ENCODE measurements at places on chromosomes 5 and 9.

DNA sequence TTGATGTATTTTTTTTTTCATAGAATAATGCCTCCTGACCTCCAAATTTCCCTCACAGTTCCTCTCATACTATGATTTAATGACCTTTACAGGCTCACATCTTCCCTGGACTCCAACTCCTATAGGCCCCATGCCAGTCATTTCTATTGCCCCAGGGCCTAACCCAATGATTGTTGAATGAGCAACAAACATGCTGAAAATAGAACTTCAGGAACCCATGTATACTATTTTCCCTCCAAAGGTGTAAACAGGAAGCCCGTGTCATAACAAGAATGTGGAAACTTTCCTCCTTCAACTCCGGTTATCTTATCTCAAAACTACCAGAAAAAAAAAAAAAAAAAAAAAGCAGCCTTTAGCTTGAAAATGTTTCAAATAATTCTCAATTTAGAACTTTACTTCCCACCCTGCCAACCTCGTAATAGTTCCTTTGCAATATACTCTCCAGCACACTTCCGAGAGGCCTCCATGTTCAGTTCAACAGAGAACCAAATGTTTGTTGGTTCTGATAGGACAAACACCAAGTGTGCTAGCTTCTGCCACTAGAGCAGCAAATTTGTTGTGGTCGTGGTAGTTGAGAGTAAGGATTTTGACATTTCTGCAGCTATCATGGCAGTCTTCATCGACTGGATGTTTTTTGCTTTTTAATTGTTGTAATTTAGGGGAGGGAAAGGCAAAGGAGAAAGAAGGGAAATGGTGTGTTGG is 25.8 kb downstream of the TRPM6 start:
- DNase-seq: no peak

GRCh38 chr5:135376961-135377624 is 21.9 kb downstream of the MACROH2A1 start:
- DNase-seq: no peak

DNA sequence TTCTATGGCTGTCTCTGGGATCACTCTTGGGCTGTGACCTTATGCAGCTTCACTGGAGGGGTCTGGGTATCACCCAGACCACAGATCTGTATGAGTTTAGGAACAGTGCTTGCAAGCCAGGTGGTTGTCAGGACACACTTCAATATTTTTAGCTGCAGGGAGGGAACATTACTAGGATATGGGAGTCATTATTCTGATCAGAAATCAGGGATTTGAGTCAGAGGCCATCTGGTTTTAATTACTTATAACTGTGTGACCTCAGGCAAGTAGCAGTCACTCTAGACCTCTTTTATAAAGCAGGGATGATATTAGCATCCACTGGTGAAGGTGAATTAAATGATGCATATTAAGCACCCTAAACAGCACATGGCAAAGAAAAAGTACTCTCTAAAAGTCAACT is 60.1 kb upstream of the NMUR2 start:
- DNase-seq: no peak

DNA sequence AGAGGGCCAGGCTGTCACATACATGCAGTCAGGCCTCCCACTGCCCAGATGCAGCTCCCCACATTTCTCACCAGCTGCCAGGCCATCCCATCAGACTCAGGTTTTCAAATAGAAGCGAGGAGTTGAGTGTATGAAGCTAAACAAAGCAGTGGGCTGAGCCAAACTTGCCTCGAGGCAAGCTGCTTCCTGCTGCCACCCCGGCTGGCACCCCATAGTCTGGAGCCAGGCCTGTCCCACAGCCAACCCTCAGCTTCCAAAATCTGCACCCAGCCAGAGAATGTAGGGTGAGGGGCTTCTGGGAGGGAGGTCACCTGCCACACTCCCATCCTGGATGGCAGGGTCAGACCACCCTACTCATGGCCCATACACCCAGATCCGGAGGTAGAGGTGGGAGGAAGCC is 22.3 kb upstream of the ALDH1B1 start:
- DNase-seq: no peak

- peak; percentile 76 for DNase-seq
These were observed 281.3 kb downstream of the ARRDC3 start for GRCh38 chr5:91101600-91102379.

DNA sequence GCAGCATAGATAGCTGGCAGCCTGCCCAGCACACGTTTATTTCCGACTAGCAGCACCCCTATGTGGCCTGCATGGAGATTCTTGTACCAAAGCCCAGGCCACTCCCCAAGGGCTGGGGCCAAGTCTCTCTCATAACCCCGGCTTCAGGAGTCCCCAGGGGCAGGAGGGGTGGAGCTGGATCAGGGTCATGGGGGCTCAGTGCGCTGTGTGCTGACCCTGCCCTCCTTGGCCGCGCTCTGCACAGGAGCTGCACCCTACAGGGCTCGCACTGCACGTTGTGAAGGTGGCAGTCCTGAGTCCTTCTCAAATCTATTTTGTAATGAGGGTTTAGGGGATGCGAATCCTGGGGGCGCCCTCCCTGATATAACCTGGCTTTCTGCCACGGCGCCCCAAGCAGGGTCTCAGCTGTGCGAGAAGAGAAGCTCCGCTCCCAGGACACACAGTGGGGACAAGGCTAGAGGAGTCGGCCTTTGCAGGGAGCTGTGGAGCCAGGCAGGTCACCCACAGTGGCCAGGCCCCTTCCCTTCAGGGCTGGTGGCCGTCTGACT is 28.6 kb downstream of the NKD2 start:
- no peak for DNase-seq

DNA sequence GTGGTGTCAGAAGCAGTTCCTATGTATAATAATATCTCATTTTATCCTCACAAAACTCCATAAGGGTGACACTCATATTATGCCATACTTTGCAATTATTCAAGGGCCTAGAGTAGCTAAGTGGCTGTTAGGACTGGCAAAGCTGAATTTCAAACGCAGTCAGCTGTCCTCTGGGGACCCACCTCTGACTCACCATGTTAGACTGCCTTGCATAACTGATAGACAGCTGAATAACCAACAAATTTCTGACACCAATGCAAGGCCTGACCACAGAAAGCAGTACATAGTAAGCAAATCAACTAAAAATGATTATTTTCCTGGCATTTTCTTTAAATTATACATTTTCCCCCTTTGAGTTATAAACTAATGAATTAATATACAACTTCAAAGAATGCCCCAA is 251.6 kb upstream of the PTGER4 start:
- peak; percentile 90 for DNase-seq

GRCh38 chr9:128099231-128099931 is 28.1 kb downstream of the PTGES2 start:
- no peak for DNase-seq

- DNase-seq: peak; percentile 34
These were observed 13.6 kb upstream of the LAMC3 start for GRCh38 chr9:130995086-130996011.

DNA sequence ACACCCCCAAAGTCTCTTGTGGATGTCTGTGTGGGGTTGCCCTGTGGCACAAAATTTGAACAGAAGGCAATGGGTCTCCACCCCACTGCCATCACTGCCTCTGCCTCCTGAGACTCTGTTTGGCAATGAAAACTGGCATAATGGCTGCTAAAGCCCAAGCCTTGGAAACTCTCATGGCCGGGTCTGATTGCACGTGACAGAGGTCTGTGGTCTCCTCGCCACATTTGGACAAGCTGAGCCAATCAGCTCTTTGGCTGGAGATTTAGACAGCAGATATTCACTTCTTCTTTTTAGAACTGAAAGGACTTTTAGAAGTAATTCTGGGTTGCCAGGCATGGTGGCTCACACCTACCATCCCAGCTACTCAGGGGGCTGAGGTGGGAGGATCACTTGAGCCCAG is 5.5 kb downstream of the GGTA1 start:
- no peak for DNase-seq

- peak; percentile 80 for DNase-seq
These were observed 505.3 kb downstream of the CCDC171 start for GRCh38 chr9:16058131-16058549.

GRCh38 chr9:22117511-22118384 is 108.6 kb upstream of the CDKN2B start:
- DNase-seq: peak; percentile 84

DNA sequence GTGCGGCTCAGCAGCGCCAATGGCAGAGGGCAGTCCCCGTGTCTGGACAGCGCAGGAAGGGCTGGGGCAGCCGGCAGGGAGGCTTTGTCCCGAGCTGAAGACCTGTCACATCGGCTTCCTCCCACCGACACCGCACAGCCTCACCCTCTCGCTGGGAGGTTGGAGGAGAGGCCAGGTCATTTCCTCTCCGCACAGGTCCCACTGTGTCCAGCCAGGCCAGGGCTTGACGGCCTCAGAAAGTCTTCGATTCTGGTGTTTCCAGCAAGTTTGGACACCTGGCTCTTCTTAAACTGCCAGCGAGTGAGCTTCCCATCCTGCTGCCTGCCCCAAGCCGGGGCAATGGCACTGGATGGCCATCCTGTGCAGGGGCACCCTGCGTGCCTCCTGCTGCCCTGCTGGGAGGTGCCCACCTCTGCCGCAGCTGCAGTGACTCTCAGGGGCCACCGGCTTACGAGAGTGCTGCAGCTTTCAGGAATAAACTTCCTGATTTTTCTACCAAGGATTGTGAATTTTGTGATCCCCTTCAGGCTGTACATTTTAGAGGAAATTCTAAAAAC is 33.9 kb downstream of the AHRR start:
- no peak for DNase-seq

DNA sequence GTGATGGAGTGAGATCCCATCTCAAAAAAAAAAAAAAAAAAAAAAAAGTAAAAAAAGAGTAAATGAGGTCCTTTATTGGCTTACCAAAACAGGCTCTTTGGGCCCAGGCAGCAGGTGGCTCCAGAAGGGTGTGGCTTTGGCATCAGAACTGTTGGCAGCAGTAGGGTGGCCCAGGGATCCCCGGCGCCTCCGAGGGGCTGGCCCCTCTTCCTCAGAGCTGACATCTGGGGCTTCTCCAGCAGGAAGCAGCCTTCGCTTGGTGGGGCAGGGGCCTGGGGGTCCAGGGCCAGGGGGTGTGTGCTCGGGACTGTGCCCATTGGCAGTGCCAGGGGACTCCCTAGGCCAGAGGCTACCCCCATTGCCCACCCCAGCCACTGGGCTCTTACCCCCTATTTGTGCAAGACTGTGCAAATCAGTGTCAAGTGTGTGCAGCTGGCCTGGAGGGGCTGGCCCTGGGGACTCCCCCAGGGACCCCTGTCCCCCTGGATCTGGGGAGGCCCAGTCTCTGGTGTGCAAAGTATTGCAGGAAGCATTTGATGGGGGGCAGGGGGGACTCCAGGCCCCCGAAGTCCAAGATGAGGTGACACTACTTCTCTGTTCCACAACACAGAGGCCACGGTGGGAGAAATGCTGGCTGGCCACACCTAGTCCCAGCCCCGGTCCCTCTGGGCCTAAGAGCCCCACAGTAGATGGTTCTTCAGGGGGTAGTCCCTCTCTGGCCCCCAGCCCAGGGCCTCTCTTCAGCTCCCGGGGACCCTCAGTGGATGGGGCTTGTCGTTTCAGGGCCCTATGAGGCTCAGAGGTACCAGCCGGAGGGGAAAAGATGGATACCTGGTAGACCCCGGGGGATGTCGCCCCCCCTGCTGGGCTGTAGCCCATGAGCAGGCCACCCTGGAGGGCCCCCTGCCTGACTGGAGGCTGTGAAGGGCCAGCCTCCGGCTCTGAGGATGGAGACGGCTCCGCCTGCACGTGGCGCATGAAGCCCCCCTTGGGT is 4.7 kb upstream of the STOML2 start:
- DNase-seq: no peak

DNA sequence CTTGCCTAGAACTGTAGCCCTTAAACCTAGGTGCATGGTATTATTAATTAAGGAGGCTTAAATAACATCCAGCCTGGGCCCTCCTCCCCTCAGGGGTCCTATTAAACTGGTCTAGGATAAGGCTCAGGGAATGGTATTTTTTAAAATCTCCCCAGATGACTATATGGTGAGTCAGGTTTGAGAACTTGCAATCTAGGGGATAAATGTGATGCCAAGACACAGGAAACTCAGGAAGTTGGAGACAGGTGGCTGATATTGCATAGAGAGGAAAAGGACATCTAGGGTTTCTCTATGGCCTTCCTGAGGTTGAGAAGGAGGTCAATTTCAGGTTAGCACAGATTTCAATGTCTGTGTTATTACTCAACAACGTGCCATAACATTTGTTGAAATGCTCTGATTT is 581.0 kb downstream of the TLE1 start:
- DNase-seq: no peak

DNA sequence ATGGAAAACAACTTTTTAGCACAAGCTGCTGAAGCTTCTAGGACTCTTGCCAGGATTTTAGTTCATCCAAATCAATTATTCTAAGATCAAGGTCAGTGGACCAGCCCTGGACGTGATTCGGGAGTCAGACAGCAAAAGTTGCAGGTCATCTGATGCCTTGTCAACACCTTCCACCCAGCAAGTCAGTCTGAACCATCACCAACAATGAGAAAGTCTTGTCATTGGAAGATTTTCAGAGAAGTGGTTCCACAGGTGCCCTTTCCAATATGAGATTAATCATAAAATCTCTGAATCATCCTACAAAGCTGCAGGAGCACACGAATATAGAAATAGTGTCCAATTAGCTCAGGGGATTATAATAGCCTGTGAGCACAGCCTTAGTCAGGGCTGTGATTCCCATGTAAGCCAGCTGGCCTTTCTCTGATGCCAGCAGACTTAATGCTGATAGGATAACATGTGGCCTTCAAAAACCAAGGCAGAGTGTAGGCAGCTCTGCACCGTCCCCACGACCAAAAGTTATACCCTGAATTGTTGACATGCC is 445.0 kb upstream of the TRPC7 start:
- DNase-seq: no peak

DNA sequence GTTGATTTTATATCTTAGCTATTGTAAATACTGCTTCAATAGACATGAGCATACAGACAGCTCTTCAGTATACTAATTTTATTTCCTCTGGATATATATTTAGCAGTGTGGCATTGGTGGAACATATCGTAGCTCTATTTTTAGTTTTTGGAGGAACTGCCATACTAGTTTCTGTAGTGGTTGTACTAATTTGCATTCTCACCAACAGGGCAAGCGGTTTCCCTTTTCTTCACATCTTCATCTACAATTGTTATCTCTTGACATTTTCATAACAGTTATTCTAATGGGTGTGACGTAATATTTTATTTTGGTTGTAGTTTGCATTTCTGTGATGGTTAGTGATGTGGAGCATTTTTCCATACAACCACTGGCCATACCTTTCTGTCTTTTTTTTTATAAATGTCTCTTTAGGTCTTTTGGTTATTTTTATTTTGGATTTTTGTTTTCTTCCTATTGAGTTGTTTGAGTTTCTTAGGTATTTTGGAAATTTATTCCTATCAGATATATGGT is 32.5 kb downstream of the TAF11L14 start:
- no peak for DNase-seq
